ENCODE measurements at places on chromosomes 11 and 22.

- DNase-seq = no peak
Observed at GRCh38 chr22:31923136-31923535, 21.2 kb upstream of the YWHAH start.

- no peak for DNase-seq
Observed at GRCh38 chr11:34790620-34791019, 125.6 kb downstream of the APIP start.

GRCh38 chr11:96329419-96329818 is 13.6 kb downstream of the MAML2 start:
- DNase-seq = no peak

GRCh38 chr22:31958625-31959239 is 14.4 kb downstream of the YWHAH start:
- no peak for DNase-seq

- DNase-seq = no peak
Observed at GRCh38 chr11:67392183-67392715, 463 bp downstream of the RAD9A start.

DNA sequence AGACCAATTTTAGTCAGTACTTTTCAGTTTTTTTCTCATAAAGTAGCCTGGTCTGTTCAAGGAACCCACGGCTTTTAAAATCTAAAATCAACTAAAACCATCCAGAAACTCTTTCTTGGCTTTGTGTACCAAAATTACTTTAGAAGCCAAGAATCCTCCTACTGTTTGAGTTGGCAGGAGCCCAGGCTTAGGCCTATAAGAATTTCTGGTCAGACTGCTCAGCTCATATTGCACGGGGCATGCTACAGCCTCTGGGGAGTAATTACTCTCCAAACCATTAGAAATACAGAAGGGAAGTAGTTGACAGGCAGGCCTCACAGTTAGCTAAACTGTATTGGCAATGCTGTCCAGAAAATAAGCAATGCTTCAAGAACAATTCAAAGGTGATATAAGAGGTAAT is 1862.9 kb upstream of the RAG2 start:
- DNase-seq = no peak
